CD4-positive, alpha-beta T cell treated with Interleukin-6 at 100 ng/mL for 8 hours (primary cell): ENCODE measurements at places on chromosomes 3 and 15.

- DNase-seq, result no peak
These were observed 158.6 kb upstream of the NR2E3 start for GRCh38 chr15:71651750-71652186.

DNA sequence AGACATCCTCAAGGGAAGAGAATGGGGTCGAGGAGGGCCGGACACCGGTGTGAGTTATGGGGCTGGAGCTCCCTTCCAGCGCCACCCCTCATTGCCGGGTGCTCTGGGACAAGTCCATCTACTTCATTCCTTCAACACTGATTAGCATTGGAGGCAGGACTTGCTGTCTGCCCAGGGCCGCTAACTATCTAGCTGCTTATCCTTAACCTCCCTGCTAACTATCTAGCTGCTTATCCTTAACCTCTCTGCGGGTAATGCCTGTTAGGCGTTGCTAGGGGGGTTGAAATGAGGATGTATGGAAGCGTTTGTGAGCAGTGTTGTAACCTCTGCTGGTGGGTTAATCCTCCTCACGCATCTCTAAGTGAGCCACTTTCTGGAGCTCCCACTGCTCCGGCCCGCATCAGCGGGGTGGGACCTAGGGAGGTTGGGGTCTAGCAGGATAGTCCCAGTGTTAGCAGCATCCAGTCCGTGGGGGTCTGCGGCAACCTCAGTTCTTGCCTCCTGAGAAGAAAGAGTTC is 10.9 kb upstream of the CHAC1 start:
- no peak for DNase-seq

DNA sequence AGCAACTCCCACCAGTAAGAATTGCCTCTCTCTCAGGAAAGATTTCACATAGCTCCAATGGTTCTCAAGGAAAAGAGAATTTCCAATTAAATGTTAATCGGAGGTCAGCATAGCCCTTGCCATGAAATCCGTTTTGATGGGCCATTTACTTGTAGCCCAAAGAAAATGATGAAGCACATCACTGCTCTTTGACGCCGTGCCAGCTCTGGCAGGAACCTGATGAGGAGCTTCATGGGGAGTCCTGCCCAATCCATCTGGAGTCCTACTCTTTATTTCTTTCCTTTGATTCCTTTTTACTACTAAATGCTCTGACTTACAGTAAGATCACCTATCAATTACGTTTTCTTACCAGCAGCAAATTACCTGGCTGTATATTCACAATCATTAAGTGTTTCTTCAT is 84.7 kb downstream of the FGF12 start:
- DNase-seq, result no peak

- no peak for DNase-seq
These were observed 100.7 kb downstream of the RBMS3 start for GRCh38 chr3:29381595-29381994.

- no peak for DNase-seq
These were observed 9.2 kb downstream of the ACAA1 start for GRCh38 chr3:38127611-38128302.

GRCh38 chr15:69703532-69704187 is 251.0 kb downstream of the RPLP1 start:
- no peak for DNase-seq

DNA sequence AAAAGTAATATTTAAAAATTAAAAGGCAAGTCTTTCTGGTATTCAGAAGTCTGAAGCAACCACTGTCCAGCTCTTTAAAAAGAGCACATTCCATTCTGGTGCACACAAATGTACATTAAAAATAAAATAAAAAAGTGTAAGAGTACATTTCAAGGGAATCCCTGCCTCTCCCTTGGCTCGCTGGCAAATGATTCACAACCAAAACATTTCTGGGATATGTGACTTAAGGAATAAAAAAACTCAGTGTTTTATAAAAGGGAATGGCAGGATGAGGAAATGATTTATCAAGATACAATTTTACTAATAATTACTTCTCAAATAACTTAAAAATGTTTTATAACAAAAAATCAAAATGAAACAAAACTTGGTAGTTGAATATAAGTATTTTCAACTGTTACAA is 23.8 kb upstream of the ANXA2 start:
- no peak for DNase-seq

- DNase-seq, result no peak
These were observed 6.1 kb upstream of the SATB1 start for GRCh38 chr3:18431266-18431665.

DNA sequence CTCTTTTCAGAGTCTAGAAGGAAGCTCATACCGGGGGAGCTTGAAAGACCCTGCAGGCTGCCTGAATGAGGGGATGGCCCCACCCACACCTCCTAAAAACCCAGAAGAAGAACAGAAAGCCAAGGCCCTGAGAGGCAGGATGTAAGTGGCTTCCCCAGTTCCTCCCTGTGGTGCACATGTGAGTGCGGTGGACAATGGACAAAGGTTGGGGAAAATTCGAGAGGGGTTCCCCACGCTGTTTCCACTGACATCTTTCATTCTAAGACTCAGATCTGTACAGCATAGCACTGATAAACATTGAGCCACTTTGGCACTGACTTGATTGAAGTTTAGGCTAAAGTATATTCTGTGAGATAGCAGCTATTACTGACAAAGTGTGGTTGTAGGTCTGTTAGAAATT is 79.5 kb upstream of the UMPS start:
- no peak for DNase-seq

- no peak for DNase-seq
These were observed 38.4 kb downstream of the LARP6 start for GRCh38 chr15:70815604-70816003.

- no peak for DNase-seq
These were observed 184.9 kb upstream of the LRRC3B start for GRCh38 chr3:26437678-26438077.

DNA sequence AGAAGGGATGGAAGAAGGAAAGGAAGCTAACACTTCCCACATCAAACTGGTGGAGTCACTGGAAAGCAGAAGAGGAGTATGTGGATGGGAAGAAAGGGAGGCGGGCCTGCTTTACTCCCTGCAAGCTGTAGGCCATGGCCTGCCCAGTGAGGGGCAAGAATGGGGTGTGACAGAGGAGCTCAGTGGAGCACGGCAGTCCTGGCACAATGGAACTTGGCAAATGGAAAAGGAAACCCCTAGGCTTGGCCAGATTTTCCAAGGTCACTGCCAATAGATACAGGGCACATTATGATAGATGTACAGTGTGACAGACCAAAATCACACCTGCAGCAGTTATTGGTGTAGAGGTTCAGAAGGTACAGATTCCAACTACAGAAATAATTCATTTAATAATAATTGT is 111.6 kb downstream of the ALDH1A2 start:
- no peak for DNase-seq

- DNase-seq, result no peak
These were observed 38.2 kb downstream of the MB21D2 start for GRCh38 chr3:192879346-192880031.

DNA sequence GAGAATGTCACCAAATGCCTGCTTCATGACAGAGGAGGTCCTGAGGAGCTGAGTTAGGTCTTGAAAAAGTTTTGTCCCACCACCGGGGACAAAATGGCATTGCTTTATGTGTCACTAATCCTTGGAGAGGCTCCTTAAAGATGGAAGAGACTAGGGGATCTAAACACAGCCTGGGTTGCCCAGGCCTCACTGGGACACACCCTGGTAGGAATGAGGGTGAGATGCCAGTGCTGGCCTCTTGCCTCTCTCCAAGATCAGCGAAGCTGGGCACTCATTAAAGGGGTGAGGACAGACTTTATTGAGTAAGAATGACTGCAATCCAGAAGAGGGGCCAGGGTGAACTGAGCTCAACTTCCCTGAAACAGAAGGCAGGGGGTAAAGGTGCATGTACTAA is 58.5 kb upstream of the KLF13 start:
- DNase-seq, result no peak

GRCh38 chr15:57398336-57398735 is 22.0 kb downstream of the CGNL1 start:
- no peak for DNase-seq

DNA sequence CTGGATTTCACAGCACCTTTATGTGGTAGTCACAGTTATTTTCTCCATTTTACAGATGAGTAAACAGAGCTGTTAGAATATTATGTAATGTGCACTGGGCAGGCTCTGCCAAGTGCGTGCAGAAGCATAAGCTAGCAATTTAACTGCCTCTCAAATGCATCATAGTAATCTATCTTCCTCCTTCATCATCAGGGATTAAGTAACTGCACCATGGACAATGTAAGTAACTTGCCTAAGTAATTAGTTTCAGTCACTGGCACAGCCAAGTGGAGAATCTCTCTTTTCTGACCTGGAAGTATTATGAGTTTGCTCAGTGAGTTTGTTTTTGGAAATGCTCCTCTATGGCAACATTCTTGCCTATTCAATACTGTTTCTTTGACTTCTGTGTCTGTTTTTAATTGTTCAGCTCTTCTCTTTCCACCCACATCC is 260.5 kb downstream of the PTPRG start:
- no peak for DNase-seq

GRCh38 chr3:99503350-99503749 is 135.0 kb upstream of the COL8A1 start:
- no peak for DNase-seq
